ENCODE measurements at places on chromosomes 2 and 18.

DNA sequence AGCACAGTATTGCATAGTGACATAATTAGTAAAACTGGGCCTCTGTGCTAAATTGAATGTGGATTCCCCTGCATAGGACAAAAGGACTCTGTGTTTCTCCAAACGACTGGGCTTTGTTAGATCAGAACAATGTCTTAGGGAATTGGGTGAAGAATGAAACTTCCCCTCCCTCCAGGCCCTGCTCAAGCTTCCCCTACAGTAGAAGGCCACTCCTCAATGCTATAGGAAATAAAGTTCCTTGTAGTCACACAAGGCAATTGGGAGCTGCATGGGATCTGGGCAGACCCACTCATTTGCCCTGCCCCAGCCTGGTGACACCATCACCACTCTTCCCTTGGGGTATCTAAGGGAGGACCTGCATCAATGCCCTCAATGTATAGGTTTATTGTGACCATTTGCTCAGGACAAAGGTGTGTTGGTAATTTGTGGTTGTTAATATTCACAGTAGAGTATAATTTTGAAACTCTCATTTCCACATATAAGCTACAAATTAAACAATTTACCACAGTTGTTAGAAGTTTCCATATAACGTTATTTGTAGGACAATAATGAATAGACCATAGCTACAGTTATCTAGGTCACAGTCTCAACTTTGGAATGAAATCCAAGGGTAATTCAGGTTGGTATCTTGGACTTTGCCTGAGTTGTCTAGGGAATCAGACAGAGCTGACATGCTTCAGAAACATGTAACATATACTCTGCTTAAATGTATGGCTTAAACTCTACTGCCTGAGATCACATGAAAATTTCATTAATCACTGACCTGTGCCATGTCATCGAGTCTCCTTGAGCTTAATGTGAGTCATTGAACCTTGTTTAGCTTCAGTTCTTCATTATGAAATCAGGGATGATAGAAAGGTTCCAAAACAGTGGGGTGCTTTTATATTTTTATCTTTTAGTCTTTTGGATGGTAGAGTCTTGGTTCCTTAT lies 64.8 kb upstream of the DARS1 start:
- no peak for DNase-seq

- no peak for DNase-seq
Observed at GRCh38 chr2:95667480-95667879, 75.7 kb downstream of the TRIM43 start.

DNA sequence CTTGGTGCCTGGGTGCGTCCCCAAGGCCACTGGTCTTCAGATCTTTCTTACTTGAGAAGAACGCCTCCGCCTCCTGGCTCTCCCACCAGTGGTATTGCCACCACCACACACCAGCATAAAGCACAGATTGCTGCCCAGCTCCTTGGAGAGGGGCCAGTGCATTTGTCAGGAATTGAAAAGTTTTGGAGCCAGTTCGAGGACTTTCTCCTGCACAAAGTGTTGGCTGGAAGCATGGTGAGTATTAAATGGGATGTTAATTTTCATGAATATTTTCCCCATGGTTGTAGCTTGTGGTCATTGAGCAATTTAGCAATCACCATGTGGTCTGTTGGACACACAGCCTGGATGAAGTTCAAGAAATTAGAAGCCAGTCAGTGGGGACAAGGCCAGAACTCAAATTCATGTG lies 684.6 kb upstream of the FANCL start:
- DNase-seq: no peak

- no peak for DNase-seq
Observed at GRCh38 chr2:177320596-177320995, 56.1 kb upstream of the NFE2L2 start.

- DNase-seq: no peak
Observed at GRCh38 chr18:67596003-67596402, 79.5 kb upstream of the DSEL start.

DNA sequence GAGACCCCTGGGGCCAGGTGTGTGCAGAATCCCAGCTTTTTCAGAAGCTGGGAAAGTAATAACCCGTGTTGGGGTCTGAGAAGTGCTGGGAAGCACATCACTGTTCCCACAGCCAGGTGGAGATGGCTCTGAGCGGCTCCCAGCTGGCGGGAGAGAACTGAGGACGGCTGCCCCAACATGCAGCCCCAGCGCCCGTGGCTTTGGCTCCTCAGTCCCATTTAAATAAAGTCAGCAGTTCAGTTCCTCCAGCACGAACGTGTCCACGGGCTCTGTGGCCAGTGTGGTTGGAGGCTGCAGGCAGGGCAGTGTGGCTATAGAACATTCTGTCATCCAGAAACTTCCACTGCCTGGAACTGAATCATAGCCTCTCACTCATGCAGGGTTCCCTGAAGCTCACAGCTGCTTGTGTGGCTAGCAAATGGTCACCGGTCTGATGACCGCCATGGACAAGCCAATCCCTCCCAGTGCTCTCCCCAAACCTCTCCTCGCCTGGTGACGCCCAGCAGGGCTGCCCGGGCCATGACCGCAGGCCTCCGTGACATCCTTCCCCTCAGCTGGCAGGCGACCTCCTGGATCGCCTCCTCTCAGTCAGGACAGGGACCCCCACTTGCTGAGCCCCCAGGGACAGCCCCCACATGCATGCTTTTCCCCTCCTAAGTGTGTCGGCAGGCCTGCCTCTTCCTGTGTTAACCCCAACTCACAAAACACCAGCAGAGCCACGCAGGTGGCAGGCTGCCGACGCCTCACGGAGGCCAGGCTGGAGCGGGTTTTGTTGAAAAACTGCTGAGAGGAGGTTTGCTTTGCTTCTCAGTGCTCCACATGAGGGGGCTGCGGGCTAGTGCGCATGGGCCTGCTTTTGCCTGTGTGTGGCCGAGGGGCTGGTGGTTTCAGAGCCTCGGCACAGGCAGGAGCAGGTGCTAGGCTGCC lies 1.3 kb downstream of the RTP5 start:
- no peak for DNase-seq

All from activated naive CD4-positive, alpha-beta T cell treated with anti-CD3 and anti-CD28 coated beads, Interleukin-2, amount 50 U/mL, for 16 hours (primary cell).